ENCODE measurements at places on chromosomes 5 and 9. TPM values are rescaled to one million over a fixed set of nuclear protein-coding genes. Genes with fewer than 3 reads are reported as not detected.

The DNLZ gene
- total RNA-seq = 64.6 TPM

The TMEM174 gene
- total RNA-seq = not detected

DNA sequence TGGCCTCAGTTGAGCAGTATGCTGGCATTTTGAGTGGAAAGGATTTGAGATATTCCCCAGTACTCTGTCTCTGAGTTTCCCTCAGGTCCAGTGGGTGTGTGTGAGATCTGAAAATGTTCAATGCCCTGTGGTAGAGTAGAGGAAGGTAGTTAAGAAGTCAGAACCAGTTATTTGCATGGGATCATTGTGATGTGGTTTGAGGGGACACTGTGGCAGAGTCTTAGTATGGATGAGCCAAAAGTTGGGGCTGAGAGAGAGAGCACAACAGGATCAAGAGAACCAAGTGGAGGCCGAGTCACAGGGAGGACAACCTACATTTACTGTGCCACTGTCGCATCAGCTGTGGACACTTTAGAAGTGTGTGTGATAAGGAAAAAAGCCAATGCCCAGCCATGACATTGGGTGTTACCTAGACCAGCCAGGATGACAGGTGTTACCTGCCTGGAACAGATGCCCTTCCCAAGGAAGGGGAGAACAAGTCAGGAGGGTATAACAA is 128.9 kb upstream of the IL12B start:
- DNase-seq = no peak

GRCh38 chr5:169416583-169417196 is 115.8 kb upstream of the SLIT3 start:
- DNase-seq = peak; percentile 88

All from lower leg skin (tissue), 4 donors.